ENCODE measurements at places on chromosomes 4 and X. TPM values are rescaled to one million over a fixed set of nuclear protein-coding genes. Genes with fewer than 3 reads are reported as not detected.

DNA sequence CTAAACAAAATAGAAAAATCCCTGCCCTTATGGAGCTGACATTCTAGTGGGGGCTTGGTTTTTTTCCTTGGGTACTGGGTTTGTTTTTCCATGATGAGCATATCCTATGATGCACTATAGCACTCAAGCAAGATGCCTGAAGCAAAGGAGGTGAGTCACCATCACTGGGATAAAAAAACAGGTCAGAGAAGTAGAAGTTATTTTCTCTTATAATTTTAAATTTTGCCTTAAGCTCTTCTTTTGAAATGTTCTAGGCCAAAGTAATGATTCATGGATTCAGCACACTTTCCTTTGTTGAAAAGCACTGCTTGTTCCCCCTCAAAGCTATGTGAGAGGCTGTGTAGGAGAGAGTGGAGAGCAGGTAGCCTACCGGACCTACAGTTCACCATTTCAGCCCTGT lies 15.2 kb upstream of the CXCL2 start:
- DNase-seq: no peak

DNA sequence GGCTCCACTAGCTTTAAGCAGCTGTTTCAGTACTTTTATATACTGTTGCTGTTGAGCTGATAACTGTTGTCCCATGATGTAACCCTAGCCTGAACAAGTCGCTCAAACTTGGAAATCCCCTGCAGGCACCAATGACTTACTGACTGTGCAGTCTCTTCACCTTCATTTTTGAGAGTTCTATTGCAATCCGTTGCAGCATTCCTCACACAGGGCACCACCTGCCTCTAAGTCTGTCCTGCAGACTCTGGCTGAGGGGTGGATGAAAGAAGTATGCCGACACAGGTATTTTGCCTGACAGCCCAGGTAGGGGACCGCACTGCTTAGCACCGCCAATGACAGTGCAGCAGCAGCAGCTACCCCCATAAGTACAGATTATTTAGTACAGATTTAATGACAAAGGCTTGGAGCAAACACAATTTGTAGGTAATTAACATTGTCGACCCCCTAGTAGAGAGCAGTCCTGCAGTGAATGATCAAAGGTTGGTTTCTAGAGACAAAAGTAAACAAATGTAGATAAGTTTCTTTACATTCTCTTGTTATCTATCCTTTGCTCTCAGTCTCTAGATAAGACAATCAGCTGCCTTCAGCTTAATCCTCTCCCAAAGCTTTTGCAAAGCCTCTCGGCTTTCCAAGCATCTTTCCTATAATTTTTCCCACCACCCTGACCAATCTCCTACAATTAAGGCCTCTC lies 205.0 kb downstream of the PABPC4L start:
- no peak for DNase-seq

- peak; percentile 75 for DNase-seq
Observed at GRCh38 chr4:39621582-39621981, 17.1 kb downstream of the SMIM14 start.

- peak; percentile 26 for DNase-seq
Observed at GRCh38 chrX:19863212-19863856, 24.1 kb downstream of the SH3KBP1 start.

DNA sequence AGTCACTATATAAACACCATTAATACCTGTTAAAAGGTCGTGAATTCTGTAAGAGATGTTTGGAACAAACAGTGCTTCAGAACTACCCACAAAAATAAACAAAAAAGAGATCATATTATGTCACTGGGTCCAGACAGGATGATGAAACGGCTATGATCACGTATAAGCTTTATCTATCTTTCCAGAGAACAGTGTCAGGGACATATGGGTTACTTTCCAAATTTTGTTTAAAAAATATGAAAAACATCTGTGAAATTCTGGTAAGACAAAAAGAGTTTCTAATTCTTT lies 90.0 kb downstream of the SORBS2 start:
- DNase-seq: no peak

DNA sequence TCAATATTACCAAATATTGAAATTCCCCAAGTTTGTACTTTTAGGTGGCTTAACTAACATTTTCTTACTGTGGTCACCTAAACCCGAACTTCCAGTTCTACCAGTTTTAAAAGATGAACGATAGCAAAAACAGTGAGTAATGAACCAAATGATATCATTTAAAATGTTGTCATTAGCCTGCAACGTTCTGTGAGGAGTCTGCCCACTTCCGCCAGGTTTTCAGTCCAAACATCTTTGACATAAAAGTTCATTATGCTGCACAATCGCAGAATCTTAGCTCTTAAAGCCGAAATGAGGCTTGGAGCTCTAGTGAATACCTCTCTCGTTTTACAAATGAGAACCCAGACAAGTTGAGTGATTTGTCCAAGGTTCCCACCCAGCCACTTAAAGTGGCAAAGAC lies 762 bp downstream of the PIGA start:
- DNase-seq: no peak

GRCh38 chrX:71256051-71256450 lies 2.1 kb upstream of the ZMYM3 start:
- DNase-seq: no peak

DNA sequence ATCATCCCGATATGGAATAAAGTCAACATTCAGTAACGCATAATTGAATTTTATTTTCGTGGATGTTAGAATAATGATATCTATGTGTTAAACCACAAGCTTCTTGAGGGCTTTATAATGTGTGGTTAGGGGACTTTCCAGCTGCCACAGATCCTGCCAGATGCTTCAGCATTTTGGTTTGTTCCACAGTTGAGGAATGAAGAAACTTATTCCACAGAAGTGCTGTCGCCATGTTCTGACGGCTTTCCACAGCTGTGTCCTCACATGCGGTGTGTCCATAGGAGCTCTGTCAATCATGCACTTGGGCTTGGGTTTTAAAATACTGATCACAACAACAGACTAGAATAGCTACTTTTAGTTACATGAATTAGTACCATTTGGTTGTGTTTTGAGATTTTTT lies 411.9 kb downstream of the TRIML1 start:
- peak; percentile 32 for DNase-seq

- no peak for DNase-seq
Observed at GRCh38 chrX:34560180-34560579, 96.9 kb downstream of the TMEM47 start.

DNA sequence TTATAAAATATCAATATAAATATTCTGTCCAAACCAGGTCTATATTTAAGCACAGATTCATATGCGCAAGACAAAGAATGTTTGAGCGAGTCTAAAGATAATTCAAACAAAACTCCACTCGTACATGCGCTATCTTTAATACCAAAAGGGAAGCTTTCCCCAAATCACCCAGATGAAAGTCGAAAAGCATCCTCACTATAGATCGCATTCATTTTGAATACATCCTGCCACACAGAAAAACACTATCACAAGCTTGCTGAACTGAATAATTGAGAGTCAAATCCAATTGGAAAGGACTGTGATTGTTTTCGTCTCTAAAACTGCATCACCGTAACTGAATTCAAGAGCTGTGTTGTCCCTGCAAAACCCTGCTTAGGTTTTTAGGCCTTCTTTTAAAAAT lies 685 bp downstream of the TASL start:
- no peak for DNase-seq

DNA sequence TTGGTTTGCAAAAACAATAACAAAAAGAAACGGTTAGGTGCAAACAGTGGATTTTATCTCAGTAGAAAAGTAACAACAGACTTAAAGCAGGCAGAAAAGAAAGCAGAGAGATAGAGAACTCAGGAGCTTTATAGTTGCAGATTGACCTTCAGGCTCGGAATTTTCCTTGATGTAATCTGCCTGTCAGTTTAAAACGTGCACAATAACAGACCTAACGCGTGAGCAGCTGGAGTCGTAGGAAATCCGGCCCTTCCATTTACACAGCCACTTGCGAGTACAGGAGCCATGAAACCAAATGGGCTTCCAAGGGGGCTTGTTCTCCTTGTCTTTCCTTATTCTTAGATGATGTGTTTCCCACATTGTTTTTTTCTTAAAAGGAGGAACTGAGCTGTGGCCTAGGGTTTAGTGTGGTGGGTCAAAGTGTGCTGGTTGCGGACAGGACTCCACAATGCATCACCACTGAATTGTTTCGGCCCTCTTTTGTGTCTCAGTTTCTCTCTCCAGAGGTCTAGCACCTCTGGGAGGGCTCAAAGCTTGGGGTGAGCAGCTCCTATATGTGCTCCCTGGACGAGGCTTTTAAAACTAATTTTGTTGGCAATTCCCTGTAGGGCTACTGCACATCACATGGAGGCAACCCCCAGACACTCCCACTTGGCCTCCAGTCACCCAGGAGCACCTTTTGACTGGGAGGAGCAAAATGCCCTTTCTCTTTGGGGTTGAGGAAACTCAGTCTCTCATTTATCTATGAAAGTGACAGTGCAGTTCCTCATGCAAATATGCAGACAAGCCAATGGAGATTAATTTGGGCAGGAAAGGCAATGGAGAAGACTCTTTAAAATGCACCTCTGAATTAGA lies 13.9 kb upstream of the MPP1 start:
- no peak for DNase-seq

- DNase-seq: no peak
Observed at GRCh38 chr4:12445711-12446235, 1017.1 kb upstream of the HS3ST1 start.

DNA sequence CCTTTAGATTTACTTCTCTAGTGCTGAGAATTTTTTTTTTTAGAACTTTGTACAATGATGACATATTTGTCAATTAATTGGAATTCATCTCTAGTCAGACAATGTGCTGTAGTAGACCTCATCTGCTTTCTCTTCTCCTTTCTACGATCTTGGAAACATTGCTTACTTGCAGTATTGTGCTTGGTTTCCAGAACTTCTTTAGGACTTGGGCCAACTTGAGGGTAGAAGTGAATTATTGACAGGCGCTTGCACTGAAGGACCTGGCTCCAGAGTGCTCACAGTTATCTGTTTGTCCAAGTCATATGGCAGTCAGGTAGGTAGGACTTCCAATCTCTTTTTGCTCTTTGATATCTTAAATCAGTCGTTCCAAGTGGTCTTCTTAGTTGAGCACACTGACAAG lies 39.6 kb downstream of the FNIP2 start:
- no peak for DNase-seq

- DNase-seq: no peak
Observed at GRCh38 chrX:14916017-14916674, 42.9 kb downstream of the MOSPD2 start.

- no peak for DNase-seq
Observed at GRCh38 chr4:32102896-32103295, 1382.7 kb downstream of the PCDH7 start.

DNA sequence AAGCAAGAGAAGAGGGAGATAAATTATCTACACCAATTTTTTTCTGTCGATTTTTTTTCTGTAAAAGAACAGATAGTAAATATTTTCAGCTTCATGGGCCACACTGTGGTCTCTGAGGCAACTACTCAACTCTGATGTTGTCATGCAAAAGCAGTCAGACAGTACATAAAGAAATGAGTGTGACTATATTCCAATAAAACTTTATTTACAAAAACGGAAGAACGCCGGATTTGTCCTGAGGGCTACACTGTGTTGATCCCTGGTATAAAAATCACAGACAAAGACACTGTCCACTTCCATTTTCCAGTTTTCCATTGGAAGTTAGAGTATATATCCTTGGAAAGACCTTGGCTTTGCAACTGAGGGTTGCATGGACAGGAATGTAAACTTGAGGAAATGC lies 18.0 kb downstream of the GPR143 start:
- DNase-seq: no peak

- no peak for DNase-seq
Observed at GRCh38 chr4:168924667-168925066, 85.4 kb downstream of the CBR4 start.

- DNase-seq: no peak
Observed at GRCh38 chr4:186900984-186901383, 177.3 kb upstream of the FAT1 start.

GRCh38 chr4:37639551-37640285 lies 46.5 kb downstream of the RELL1 start:
- DNase-seq: no peak

DNA sequence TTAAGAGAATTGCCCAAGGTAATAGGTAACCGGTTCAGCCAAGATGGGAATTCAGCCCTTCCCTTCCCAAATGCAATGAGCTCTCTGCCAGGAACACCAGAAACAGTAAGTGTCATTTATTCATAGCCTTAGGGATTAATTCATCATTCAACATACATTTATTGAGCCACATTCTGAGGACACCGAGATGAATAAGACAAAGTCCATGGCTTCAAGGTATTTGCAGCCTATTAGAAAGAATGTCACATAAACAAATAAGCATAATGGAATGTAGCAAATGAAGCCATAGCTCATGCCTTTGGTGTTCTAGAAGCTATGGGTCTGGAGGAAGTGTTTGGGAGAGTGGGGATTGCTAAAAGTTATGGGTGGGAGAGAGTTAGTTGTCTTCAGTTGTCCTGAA lies 6.3 kb upstream of the TAB3 start:
- DNase-seq: no peak

DNA sequence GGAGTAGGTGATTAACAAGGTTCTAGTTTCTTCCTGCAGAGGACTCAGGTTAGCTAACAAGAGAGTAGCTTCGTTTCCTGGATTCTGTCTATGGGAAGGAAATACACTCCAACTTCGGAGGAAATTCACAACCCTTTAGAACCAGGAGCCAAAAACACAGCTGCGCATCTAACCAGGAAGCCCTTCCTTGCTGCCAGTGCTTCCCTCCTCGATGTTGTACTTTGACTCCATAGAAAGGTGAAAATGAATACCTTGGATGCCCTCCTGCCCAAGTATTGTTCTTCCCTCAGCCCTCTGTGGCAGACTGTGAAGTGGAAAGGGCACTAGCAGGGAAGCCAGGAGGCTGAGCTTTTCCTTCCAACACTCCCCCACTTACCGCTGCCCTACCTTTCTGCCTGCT lies 35.1 kb downstream of the AKAP4 start:
- DNase-seq: no peak

GRCh38 chr4:52244103-52244775 lies 193.1 kb downstream of the SPATA18 start:
- no peak for DNase-seq

- peak; percentile 44 for DNase-seq
Observed at GRCh38 chrX:17692709-17693346, 44.5 kb upstream of the SCML1 start.

- no peak for DNase-seq
Observed at GRCh38 chr4:158538911-158539310, 17.2 kb downstream of the RXFP1 start.

GRCh38 chrX:121802881-121803412 lies 755.5 kb downstream of the GLUD2 start:
- no peak for DNase-seq

The PLAC1 gene
- 0.48 TPM for total RNA-seq

The SPANXA1 gene
- not detected for total RNA-seq

The COL4A5 gene
- 40.0 TPM for total RNA-seq

The CXCL11 gene
- total RNA-seq: not detected

The NXF2B gene
- not detected for total RNA-seq

The XAGE2 gene
- not detected for total RNA-seq

The MTMR8 gene
- total RNA-seq: not detected

The PRR27 gene
- total RNA-seq: not detected

The CHIC2 gene
- 43.7 TPM for total RNA-seq

The MUC7 gene
- not detected for total RNA-seq

The CXorf65 gene
- total RNA-seq: not detected
